ENCODE measurements at places on chromosomes 4 and X.
A peak's percentile ranks its signal among the peaks of the same experiment; 100 is the strongest.

DNA sequence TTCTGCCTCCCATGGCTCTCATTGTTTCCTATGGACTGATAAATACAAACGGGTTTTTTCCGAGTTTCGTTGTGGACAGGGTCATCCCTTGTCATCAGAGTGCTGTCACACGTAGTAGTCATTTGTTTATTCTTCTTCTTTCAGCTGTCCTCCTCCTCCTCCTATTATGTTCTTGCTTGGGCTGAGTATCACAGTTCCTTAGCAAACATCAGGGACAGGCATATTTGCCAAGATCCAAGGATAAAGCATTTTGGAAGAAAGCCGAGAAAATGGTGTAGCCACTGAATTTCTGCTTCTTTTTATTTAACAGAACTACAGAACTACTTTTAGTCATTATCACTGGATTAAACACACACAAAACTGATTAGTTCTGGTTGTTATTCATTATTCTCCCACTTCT is 167.9 kb downstream of the MAML3 start:
- DNase-seq, result no peak

DNA sequence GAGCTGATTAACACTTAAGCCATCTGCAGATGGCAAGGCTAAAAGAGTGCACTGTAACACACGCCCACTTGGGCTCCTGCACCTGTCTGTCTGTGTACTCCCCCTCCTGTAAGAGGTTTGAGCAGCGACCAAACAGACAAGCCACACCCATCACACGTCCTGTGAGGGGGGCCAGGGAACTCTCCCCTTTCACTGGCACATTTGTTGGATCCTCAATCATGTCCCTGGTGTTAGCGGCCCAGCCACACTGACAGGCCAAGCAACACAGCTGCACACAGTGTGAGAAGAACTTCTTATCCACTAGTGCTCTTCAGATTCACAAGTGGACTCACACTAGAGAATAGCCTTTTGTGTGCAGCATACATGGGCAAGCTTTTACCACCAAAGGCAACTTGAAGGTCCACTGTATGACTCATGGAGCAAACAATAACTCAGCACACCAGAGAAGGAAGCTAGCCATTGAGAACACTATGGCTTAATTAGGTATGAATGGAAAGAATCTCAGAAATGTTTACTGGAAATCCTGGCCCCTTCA is 29.1 kb upstream of the UTP14A start:
- DNase-seq, result no peak

- DNase-seq, result no peak
These were observed 74.7 kb downstream of the PAQR3 start for GRCh38 chr4:78864405-78865024.

DNA sequence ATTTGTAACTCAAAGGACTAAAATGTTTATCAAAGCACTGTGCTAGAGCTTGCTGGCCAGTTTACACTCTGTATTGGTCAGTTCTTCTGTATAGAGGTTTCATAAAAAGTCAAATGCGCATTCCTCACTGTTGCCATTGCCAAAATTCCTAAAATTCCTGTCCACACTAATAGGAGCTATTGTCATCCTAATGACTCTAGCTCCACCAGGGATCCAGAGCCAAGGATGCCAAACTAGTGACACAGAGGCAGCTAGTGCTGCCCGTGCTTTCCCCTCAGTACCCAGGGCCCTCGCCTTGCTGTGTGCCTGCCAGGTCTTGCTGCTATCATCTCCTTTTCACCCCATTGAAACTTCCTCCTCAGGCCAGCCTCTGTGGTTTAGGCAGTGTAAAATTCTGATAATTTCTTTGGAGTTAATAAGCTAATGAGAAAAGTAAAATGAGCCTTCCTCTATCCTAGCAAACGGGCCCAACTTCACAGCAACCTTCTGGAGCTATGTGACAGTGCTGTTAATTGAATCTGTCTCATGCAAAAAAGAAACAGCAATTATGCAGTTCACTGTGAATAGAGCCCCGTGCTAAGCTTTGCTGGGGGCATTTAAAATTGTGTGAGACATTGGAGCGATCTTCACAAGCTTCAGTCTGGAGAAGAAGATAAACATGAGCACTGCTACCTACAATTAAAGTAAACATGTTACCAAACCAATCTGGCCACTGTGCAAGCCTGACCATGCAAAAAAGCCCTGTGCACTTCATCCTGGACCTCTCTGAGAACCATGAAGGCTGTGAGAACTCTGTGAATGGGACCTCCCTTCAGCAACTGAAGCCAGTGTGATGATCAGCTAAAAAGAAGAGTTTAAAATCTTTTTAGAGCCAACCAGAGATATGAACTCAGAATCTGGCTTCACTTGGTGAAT is 43.1 kb upstream of the FGF2 start:
- no peak for DNase-seq

GRCh38 chr4:67250131-67250896 is 295.0 kb downstream of the CENPC start:
- no peak for DNase-seq

- no peak for DNase-seq
These were observed 36.5 kb upstream of the RASL11B start for GRCh38 chr4:52825460-52826090.

DNA sequence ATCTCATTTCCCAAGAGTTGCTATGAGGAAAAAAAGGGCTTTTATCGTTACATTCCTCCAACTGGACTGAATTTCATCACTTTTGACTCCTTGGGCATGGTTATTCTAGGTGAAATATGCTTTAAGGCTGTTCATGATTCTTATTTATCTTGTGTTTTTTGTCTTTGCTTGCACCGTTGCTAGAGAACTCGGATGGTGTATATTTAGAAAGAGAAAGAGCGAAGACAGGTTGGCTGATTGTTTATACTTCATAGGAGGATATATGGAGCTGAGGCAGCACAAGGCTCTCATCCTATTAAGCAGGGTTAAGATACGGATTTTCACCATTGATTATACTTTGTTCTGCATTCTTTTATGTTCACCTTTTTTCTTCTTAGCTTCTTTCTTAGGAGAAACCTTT is 94.9 kb upstream of the GEMIN8 start:
- no peak for DNase-seq

- no peak for DNase-seq
These were observed 738.7 kb upstream of the NDST4 start for GRCh38 chr4:115851918-115852766.

- no peak for DNase-seq
These were observed 44.7 kb upstream of the ARHGAP24 start for GRCh38 chr4:85430226-85430625.

DNA sequence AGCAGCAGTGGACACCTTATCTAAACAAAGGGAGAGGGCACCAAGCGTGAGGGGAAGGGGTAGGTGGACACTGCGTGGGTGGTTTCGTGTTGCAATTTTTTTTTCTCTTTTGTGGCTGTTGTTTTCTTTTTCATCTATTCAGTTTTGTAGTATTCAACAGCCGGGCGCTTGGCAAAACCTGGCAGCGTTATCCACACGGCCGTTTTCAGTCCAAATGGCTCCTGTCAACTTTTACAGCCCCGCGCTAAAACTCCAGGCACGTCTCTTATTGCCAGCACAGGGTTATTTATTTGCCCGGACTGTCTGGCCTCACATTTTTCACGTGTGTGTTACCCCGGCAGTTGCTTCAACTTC is 192.2 kb downstream of the BCOR start:
- no peak for DNase-seq

GRCh38 chr4:183773790-183774189 is 114.7 kb downstream of the TRAPPC11 start:
- no peak for DNase-seq

GRCh38 chr4:110978761-110979160 is 355.9 kb upstream of the PITX2 start:
- DNase-seq, result no peak

DNA sequence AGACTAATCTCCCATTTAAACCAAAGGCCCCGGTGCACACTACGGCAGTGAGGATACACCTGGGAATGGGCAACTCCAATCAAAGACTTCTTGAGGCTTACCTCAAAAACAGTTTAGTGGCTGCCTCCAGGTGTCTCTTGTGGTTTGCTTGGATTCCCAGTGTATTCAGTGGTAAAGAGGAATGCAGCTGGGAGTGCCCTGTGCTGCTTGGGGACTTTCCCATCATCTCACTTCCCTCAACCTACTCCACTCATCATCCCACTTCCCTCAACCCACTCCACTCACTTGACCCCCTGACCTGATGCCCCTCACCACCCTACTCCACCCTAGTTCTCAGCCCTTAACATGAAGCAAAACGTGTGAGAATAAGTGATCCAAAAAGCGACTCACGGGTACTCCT is 177.3 kb upstream of the ETNPPL start:
- no peak for DNase-seq

DNA sequence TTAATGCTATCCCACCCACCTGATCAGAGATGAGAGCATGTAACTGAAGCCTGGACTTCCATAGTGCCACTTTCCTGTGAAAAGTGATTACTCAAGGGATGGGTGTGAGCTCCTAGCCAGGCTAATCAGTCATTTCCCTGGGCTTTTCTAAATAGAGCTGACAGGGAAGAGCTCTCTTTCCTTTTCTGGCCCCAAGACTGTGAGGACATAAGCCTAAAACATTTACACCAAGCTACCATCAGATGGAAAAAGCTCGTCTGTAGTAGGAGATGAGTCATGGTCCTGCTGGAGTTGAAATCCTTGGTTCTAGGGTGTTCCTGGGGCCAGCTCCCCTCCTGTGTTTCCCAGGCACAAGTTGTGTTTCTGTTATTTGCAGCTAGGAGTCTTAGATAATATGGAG is 52.4 kb upstream of the NDP start:
- no peak for DNase-seq

DNA sequence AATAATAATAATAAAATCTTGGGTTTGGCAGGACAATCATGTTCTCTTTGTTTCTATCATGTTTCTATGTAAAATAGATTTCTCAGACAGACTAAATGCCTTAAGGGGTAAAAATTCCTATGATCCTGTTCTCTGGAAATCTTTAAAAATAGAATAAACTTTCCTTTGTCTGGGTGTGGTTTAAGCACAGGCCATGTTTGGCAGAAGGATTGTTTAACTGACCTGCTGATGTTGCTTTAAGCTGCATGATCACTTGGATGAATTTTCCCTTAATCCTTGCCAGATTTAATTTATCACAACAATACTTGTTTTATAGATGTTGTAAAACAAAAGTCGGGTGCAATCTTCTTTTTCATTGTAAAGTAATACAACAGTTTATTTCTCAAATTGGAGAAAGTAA is 341.7 kb upstream of the FAT1 start:
- DNase-seq, result no peak

DNA sequence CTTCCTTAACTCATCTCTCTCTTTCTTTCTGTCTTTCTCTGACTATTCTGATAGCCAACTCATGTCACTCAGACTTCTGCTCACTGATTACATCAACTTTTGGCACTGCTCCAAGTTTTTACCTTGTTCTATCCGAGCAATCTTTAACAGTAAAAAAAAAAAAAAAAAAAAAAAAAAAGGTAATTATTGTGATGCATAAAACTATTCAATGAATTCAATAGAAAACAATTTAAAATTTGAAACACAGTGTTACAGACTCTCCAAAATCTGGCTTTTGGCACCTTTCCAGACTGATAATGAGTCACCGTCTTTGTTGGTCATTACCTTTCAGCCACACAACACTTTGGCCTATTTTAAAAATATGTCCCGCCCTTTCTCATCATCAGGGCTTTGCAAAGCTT is 229.5 kb downstream of the GALNTL6 start:
- DNase-seq, result no peak

GRCh38 chr4:64582492-64582891 is 173.2 kb upstream of the TECRL start:
- no peak for DNase-seq

- DNase-seq, result no peak
These were observed 23.3 kb downstream of the NKX3-2 start for GRCh38 chr4:13521047-13521446.

- DNase-seq, result no peak
These were observed 584.0 kb upstream of the TENM3 start for GRCh38 chr4:181659202-181659601.

DNA sequence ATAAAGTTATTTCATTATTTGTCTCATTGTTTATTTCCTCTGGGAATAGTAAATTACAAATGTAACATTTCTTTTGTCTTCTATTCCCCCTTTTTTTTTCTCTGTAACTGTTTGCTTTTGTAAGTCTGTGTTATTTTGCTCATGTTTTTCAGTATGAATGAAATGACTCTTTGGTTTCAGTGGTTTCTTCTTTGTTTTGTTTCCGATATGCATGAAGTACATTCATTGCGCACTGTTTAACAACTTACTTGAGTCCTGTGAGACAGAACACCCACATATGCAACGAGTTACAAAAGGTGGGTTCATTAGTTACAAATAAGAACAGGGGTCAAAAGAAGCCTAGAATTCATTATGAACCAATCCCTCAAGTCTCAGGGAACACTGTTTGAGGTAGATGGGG is 175.0 kb upstream of the UGT8 start:
- peak; percentile 53 for DNase-seq

DNA sequence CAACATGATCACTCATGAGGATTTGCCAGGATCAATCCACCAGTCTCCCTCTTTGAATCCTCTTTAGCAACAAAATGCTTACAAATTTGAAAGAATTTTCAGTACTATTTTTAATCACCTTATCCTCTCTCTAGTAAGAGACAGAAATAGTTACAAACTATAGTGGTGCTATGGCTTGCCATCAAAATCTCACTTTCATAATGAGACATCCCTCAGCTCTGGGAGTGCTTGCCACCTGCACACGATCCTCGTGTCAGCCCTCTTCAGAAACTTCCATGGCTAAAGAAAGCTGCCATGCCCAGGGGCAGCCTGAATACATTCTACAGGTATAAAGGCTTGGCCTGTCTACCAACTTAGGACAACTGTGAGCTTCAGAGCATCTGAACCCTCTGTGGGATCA is 5.1 kb upstream of the DHX15 start:
- DNase-seq, result peak; percentile 61

DNA sequence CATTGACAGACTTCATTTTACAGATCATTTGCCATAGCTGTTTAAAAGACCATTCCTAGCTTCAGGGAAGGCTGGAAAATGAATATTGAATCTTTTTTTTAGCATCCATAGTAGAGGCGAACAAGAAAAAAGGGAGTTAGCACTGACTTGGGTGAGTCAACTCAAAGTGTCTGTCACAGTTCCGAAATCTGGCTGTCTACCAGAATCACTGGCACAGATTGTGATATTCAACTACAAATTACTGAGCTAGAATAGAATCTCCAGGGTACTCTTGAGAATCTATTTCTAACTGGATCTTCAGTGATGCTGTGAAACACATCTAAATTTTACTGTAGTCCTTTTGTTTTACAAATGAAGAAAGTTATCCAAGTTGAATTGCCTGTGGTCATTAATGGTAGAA is 31.5 kb downstream of the SEC24B start:
- DNase-seq, result no peak

DNA sequence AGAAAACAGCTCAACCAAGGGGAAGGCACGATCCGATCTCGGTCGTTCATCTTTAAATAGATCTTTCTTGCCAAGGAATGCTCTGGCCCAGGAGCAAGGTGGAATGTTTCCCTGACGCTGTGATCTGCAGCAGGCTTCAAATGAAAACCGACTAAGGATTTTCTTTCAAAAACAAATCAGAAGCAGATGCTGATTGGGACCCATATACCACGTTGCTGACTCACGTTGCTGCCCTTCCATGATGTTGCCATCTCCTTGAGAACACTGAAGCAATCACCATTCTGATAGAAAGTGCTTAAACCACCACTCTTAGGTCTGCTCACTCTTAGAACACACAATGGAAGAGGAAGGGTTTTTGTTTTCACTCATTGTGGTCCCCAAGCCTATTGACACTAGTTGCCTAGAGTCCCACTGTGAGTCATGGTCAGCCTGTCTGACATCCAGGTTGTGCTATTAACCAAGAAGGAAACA is 26.1 kb downstream of the LAMTOR3 start:
- no peak for DNase-seq

- DNase-seq, result peak; percentile 97
These were observed 27.2 kb downstream of the NOP14 start for GRCh38 chr4:2935762-2936743.
